Melanocyte of skin (primary cell): ENCODE measurements at places on chromosomes 3 and 15. TPM values are rescaled to one million over a fixed set of nuclear protein-coding genes. Genes with fewer than 3 reads are reported as not detected.

The CEP97 gene
- total RNA-seq, result 25.4 and 29.3 TPM in 2 replicates

The MEGF11 gene
- under 0.01 TPM in 1 of 2 replicates, not detected in the other for total RNA-seq

The SLC6A20 gene
- not detected in 2 replicates for total RNA-seq

The TIMP4 gene
- total RNA-seq, result 0.33 and 1.1 TPM in 2 replicates

The SPATA12 gene
- 0.31 TPM in 1 of 2 replicates, not detected in the other for total RNA-seq
